DMS79 (cell line): ENCODE measurements at places on chromosomes 2 and 18.

- DNase-seq: peak; percentile 18
Observed at GRCh38 chr2:221570321-221570935, 1.7 kb downstream of the EPHA4 start.

DNA sequence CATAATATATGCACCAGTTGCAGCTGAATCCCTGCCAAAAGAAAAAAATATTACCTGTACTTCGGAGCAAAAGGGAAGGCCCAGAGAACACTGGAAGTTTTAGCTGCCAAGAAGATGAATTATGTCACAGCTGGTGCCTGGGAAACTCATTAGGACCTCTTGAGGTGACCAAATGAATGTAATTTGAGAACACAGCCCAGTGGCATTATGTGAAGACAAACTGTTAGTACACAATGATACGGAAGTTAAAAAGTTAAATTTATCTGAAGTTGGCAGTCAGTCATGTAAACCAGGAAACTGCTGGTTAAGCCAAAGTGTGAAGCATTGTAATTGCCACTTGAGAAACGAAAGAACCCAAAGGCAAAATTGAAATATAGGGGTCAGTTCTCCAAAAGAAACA is 80.7 kb downstream of the EML4 start:
- DNase-seq: peak; percentile 81

GRCh38 chr2:105249181-105249580 is 7.6 kb downstream of the GPR45 start:
- DNase-seq: no peak

DNA sequence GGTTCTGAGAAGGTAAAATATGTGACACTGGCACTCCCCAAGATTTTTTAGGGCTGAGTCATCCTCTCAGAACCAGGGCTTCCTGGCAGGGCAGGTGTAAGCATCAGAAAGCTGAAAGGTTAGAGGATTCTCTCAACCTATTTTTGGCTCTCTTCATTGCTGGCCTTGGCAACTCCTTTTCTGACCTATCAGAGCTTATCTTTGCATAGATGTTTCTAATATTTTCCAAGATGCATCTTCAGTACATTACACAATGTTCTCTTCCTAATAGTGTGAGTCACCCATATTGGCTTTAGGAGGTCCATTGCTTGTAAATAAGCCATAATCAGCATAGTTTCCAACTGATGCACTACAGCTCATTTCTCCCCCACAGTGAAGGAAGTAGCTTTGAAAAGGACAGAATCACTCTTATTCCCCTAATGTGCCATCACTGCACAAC is 2008.4 kb upstream of the PIK3C3 start:
- no peak for DNase-seq

- DNase-seq: no peak
Observed at GRCh38 chr18:49228187-49228586, 232.3 kb downstream of the DYM start.

DNA sequence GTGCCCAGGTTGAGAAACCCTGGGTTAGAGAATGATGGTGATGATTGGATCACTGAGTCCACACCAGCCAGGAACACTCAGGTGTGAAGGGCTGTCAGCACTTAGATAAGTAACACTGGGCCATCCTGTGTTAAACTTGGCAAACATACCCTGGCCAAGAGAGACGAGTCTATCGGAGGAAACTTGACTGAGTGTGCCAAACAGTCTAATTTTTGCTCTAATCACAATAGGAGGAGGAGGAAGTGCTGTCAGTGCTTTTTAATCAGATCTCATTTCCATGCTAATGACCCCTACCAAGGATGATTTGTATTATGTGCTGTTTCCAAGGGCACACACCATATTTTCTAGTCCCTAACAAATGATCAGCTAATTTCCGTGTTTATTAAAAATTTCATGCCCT is 63.8 kb upstream of the SEC11C start:
- no peak for DNase-seq

- no peak for DNase-seq
Observed at GRCh38 chr2:168138901-168139300, 108.5 kb downstream of the STK39 start.

GRCh38 chr2:28687171-28687570 is 64.5 kb upstream of the PPP1CB start:
- no peak for DNase-seq

DNA sequence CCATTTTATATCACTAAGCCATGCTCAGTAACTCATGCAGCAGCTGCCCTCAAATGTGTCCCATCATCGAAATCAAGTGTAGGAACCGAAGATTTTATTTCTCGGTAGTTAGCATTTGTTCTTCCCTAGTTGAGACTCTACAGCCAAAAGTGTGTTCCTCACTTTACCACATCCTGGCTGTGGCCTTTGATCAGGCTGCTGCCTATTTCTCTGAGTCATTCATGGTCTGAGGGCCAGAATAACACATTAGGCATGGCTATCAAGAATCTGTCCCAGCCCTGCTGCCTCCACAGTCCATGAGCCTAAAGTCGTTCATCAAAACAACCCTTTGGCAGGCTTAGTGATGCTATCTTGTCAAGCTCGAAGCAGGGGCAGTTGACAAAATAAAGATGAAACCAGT is 300.1 kb downstream of the TDRD15 start:
- no peak for DNase-seq

- DNase-seq: peak; percentile 44
Observed at GRCh38 chr2:202335791-202336467, 40.2 kb upstream of the BMPR2 start.
